ENCODE measurements at places on chromosomes 16 and 17.
A peak's percentile ranks its signal among the peaks of the same experiment; 100 is the strongest.

DNA sequence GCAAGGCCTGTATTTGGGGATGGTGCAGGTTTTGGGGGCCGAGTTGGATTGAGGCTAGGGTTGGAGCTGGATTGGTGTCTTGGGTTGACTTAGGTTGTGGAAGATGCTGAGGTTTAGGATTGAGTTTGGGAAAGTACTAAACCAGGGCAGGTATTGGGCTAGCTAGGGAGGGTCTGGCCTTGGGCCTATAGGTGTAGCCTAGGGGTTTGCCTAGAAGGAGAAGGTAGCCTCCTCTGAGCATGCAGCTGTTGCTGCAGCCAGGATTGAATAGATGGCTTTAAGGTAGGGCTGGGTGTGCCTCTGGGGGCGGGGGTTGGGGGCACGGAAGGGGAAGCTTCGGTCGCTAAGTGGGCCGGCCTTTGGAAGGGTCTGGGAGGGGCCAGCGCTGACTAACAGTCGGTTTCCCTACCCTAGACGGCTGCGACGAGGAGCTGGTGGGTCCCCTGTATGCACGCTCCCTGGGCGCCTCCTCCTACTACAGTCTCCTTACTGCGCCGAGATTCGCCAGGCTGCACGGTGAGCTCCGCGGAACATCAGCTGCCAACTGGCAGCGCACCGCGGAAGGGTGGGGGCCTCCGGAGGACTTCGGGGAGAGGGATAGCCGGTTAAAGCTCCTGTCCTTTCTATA lies 1.2 kb downstream of the CNTNAP1 start:
- DNase-seq: peak; percentile 71

GRCh38 chr16:8575399-8575798 lies 14.9 kb downstream of the TMEM114 start:
- no peak for DNase-seq

GRCh38 chr17:14298947-14299279 lies 2.0 kb upstream of the HS3ST3B1 start:
- DNase-seq: no peak

- no peak for DNase-seq
These were observed at the start of gene GH2 for GRCh38 chr17:63881935-63882601. TSS of gene GH2 (minus strand) at chr17:63881944. CDS start at chr17:63881801, 143 bp downstream.

GRCh38 chr16:11025120-11025531 lies 80.8 kb downstream of the CLEC16A start:
- DNase-seq: no peak

- DNase-seq: no peak
These were observed 11.7 kb downstream of the ARL2BP start for GRCh38 chr16:57256601-57257395.

DNA sequence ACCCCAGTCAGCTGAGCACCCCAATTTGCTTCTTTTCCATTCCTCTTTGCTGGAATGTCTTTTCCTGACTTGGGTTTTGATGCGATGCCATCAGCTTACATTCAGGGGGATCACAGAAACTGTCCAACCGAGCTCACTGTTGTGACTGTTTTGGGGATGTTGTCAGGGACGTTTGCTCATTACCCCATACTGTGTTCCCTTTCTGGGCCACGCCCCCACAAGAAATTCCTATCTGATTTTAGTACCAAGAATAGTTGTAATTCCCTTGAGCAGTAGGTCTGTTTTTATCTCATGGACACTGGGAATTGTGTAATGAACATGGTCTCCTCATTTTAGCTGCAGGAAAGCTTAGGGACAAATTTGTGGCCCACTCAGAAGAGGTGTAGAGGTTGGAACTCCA lies 2.6 kb upstream of the NTN1 start:
- DNase-seq: no peak

GRCh38 chr16:55760310-55761001 lies 72.4 kb downstream of the CES1 start:
- DNase-seq: peak; percentile 80

DNA sequence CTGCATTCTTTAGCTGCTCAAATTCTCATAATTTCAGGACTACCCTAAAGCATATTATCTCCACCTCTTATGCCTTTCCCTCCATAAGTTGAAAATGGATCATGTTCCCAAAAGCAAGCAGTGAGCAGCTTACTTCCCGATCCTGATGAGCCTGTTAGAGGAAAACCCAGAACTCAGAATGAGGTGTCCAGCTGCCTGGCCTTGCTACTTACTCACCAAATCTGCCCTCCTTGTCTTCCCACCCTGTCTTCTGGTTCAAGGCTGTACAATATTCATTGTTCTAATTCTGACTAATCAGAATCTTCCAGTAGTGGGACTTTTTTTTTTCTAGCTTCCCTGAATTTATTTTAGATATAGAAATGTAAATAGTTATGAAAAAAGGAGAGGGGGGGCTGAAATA lies 10.8 kb downstream of the LYRM1 start:
- DNase-seq: no peak

GRCh38 chr16:14202095-14202494 lies 131.0 kb downstream of the MRTFB start:
- DNase-seq: no peak

DNA sequence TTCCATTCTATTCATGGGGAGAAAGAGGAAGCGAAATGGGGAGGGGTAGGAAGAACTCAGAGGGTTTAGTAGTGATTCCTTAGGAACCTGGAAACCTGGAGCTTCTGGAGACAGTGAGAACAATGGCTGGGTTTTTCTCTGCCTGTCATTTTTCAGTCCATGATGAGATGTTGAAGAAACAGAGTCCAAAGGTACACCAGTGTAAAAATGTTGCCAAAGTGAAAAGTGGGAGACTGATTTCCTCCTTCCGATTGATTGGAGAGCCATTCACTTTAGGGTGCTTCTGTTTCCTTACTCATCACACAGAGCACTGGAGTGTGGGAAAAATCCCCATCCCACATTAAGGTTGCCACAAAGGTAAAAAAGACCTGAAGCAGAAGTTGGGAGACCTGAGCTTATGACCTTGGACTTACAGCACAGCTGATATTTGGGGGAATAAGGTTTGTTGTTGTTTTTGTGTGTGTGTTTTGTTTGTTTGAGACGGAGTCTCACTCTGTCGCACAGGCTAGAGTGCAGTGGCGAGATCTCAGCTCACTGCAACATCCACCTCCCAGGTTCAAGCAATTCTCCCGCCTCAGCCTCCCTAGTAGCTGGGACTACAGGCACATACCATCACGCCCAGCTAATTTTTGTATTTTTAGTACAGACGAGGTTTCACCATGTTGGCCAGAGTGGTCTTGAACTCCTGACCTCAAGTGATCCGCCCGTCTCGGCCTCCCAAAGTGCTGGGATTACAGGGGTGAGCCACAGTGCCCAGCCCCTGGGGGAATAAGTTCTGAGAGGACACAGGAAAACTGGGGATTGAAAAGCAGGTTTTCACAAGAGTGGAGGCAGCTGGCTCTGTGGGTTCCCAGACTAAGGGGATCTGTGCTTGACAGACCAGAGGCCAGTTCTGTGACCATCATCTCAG lies 1.4 kb upstream of the DHX8 start:
- DNase-seq: no peak

GRCh38 chr17:73099511-73099910 lies 7.0 kb upstream of the SLC39A11 start:
- DNase-seq: no peak

GRCh38 chr16:54936979-54937670 lies 6.5 kb downstream of the IRX5 start:
- no peak for DNase-seq

DNA sequence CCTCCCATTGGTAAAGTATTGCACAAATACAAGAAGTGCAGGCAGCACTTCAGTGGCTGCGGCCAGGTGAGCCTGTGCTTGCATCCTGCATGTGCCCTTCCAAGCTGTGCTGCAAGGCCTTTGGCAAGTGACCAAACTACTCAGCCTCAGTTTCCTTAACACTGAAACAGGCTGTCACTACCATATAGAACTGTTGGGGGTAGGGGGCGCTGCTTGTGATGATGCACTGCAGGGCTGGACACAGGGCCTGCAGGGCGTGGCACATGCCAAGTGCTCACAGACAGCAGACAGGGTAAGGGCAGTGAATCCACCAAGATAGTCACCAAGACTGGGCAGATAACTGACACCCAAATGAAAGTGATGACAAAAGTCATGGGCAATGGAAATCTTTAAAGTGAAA lies 65.6 kb upstream of the SREBF1 start:
- DNase-seq: no peak

Data from Right ventricle myocardium superior (tissue), 1 donor.